ENCODE measurements at places on chromosomes 2 and 18.

DNA sequence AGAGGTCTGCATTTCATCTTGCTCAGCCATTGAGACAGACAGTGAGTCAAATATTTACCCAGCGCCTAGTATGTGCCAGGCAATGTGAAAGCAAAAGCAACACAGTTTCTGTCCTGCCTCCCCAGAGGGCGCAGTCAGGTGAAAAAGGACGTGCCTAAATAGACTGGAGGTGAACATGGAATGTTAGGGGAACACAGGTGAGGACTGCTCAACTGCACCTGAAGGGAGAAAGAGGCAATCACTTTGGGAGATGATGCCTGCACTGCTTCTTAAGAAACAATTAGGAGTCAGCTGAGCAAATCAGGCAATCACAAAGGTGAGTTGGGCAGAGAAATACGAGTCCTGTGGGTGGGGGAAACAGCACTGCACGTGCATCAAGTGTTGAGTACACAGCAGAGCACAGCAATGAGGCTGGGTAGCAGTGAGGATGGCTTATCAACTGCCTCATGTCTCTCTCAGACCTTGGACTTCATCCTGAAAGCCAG is 218.3 kb upstream of the SMAD7 start:
- H3K27me3 ChIP-seq: no peaks in the 10 kb centered on the region
- DNase-seq: no peak
- H3K36me3 ChIP-seq: no peaks in the 10 kb centered on the region
- H3K4me1 ChIP-seq: no peaks in the 10 kb centered on the region

DNA sequence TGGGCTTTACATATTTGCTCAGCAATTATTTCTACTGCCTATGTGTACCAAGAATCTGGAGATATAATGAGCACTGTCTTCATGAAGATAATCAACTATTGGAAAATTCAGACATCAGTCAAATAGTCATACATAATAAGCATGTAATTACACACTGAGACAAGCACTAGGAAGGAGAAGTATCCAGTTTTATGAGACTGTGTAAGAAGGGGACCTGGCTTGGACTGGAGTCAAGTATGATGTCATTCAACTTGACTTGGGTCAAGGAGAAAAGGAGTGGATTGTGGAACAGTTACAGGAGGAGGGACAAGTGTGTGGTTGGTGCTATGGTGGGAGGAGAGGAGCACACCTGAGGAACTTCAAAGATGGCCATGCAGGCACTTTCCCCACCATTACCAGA is 419.8 kb upstream of the TRIB2 start:
- no peaks in the 10 kb centered on the region for H3K4me1 ChIP-seq
- no peaks in the 10 kb centered on the region for H3K27me3 ChIP-seq
- DNase-seq: no peak
- H3K27ac ChIP-seq: no peak overlapping the region
- H3K36me3 ChIP-seq: no peaks in the 10 kb centered on the region

DNA sequence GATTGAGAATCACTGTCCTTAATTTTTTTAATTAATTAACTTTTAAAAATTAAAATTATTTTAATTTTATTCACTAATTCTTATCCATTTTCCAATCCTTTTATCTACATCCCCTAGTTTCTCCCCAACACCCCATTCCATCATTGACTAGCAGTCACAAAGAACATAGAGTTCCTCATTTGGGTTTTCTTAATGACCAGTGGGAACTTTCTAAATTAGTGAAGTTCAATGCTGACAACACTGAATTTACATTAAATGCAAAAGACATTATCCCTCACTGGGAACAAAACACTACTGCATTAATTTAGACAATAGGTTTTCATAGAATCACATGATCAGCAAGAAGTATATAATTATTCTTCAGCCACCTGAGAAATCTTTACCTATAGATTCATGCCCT is 80.6 kb upstream of the GLS start:
- H3K4me1 ChIP-seq: no peaks in the 10 kb centered on the region
- no peaks in the 10 kb centered on the region for H3K27me3 ChIP-seq
- DNase-seq: no peak
- no peaks in the 10 kb centered on the region for H3K36me3 ChIP-seq
- H3K27ac ChIP-seq: no peak overlapping the region

DNA sequence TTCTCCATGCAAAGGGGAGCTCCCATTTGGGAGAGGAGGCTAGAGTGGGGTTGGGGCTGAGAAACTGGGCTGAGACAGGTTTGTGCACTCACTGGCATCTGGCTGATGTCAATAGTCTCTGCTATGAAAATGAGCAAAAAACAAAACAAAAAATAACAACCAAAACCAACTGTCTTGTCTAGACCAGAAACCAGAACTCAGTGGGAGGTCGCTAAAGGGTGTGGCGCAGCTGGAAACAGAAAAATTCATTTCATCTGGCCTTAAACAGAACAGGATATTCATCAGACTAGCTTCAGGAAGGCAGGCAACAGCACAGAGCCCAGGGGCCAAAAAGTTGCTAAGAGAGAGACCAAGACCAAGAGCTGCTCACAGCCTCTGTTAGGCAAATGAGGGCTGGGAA is 126.1 kb downstream of the THNSL2 start:
- H3K27me3 ChIP-seq: no peaks in the 10 kb centered on the region
- H3K4me1 ChIP-seq: no peaks in the 10 kb centered on the region
- DNase-seq: no peak
- no peak overlapping the region for H3K27ac ChIP-seq
- no peak overlapping the region for H3K4me3 ChIP-seq

DNA sequence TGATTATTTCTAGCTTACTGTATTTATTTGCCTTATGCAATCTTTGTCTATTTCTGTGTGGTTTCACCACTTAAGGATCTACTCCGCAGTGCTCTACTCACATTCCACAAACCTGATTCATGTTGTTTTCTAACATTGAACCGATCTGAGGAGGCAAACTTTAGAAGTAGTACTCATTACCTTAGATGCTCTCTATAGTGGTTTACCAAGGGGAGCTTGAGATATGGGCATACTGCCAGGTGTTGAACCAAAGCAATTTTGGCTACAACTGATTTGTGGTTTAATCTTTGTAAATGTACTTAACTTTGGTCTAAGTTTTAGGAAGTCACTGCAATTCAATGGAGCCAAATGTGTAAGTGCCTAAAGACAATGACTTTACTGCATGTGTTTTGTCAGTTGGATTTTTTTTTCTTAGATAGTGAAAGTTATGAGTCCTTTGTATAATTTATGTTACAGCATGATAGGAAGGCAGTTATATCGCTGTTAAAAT is 50.1 kb downstream of the MAP2 start:
- H3K4me1 ChIP-seq: no peaks in the 10 kb centered on the region
- no peak overlapping the region for H3K27ac ChIP-seq
- no peak overlapping the region for H3K4me3 ChIP-seq

DNA sequence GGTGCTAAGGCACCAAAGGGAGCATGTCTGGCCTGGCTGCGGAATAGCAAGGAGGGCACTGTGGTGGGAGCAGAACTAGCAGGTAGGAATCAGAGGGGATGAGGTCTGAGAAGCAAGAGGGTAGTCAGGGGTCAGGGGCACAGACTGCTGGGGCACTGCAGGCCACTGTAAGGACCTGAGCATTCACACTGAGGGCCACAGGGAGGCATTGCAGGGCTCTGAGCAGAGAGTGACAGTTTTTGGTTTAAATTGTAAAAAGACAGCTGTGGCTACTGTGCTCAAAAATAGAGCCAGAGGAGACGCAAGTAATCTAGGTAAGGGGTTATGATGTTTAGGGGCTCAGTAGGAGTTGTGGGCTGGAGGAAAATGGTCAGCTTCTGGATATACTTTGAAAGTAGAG is 41.5 kb downstream of the ARHGAP25 start:
- H3K36me3 ChIP-seq: no peaks in the 10 kb centered on the region
- peaks cover under 1% of the 10 kb centered on the region for H3K4me1 ChIP-seq
- H3K4me3 ChIP-seq: peak overlapping the region; percentile 19
- H3K27me3 ChIP-seq: no peaks in the 10 kb centered on the region

GRCh38 chr2:24403168-24403831 is 43.0 kb upstream of the ITSN2 start:
- H3K36me3 ChIP-seq: no peaks in the 10 kb centered on the region
- H3K27me3 ChIP-seq: no peaks in the 10 kb centered on the region
- no peaks in the 10 kb centered on the region for H3K4me1 ChIP-seq
- H3K27ac ChIP-seq: no peak overlapping the region

- no peak for DNase-seq
- no peaks in the 10 kb centered on the region for H3K36me3 ChIP-seq
- H3K27me3 ChIP-seq: no peaks in the 10 kb centered on the region
- no peak overlapping the region for H3K4me3 ChIP-seq
Observed at GRCh38 chr2:180196419-180196977, 189.4 kb upstream of the CWC22 start.

- H3K27me3 ChIP-seq: no peaks in the 10 kb centered on the region
- H3K4me1 ChIP-seq: no peaks in the 10 kb centered on the region
- no peak overlapping the region for H3K27ac ChIP-seq
- H3K4me3 ChIP-seq: no peak overlapping the region
- no peaks in the 10 kb centered on the region for H3K36me3 ChIP-seq
Observed at GRCh38 chr18:44870631-44871502, 190.2 kb downstream of the SETBP1 start.

DNA sequence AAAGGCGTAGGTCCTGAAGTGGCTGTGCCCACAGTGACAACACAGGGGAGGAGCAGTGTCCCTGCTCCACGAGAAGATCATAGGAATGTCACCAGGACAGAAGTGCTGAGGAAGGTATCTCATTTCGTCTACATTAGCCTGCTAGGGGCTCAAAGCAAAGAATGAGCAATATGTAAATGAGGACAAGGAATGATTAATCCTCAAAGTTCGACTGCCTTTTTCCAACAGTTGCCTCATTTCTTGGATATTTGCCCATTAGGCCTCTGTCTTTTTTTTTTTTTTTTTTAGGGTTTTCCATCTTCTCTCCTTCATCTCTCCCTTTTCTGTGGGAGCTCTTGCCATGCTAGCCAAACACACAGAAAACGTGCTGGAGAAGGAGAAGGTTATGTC is 105.2 kb upstream of the ARHGAP28 start:
- no peaks in the 10 kb centered on the region for H3K27me3 ChIP-seq
- no peaks in the 10 kb centered on the region for H3K4me1 ChIP-seq
- H3K4me3 ChIP-seq: no peak overlapping the region
- no peak for DNase-seq

DNA sequence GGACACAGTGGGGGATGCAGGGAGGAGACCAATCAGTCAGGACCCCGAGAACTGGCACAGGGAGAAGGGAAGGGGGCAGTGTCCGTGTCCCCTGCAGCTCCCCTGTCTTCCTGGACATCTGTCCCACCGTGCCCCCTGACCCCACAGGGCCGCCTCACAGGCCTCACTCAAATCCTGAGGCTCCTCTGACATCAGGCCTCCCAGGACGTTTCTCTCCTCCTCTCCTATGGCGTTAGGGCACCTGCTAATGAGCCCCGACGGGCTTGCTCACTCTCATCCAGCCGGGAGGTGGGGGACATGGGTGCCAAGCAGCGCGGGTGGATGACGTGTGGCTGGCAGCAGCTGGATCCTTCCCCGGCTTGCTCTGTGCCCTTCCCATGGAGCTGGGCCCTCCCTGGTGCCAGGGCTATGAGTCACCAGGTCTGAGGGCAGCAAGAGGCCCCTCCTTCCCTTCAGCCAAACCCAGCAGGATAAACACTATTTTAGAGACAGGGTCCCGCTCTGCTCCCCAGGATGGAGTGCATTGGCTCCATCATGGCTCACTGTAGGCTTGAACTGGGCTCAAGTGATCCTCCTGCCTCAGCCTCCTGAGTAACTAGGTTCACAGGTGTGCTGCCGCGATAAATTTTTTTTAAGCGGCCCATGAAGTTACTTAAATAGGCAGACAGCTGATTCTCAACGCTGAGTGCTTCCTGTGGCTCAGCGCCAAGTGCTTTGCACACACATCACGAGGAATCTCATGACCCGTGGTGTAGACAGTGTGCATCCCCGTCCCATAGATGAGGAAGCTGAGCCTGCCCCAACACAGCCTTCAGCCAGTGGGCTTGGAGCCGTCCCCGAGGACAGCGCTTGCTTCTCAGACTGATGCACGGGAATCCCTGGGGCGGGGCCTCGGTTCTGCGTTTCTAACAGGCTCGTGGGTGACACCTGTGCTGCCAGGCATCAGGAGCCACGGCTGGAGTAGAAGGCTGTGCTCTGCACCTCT is 64.5 kb upstream of the HDAC4 start:
- no peak overlapping the region for H3K27ac ChIP-seq
- no peaks in the 10 kb centered on the region for H3K4me1 ChIP-seq
- no peaks in the 10 kb centered on the region for H3K27me3 ChIP-seq
- no peak overlapping the region for H3K4me3 ChIP-seq
- H3K36me3 ChIP-seq: no peaks in the 10 kb centered on the region
- no peak for DNase-seq

- no peaks in the 10 kb centered on the region for H3K27me3 ChIP-seq
- H3K4me3 ChIP-seq: no peak overlapping the region
- H3K27ac ChIP-seq: no peak overlapping the region
- no peak for DNase-seq
- no peaks in the 10 kb centered on the region for H3K36me3 ChIP-seq
- no peaks in the 10 kb centered on the region for H3K4me1 ChIP-seq
Observed at GRCh38 chr2:224359569-224359968, 42.3 kb downstream of the FAM124B start.

GRCh38 chr2:3266925-3267867 is 110.4 kb downstream of the EIPR1 start:
- H3K27me3 ChIP-seq: no peaks in the 10 kb centered on the region
- no peak overlapping the region for H3K4me3 ChIP-seq
- H3K4me1 ChIP-seq: no peaks in the 10 kb centered on the region
- no peaks in the 10 kb centered on the region for H3K36me3 ChIP-seq

DNA sequence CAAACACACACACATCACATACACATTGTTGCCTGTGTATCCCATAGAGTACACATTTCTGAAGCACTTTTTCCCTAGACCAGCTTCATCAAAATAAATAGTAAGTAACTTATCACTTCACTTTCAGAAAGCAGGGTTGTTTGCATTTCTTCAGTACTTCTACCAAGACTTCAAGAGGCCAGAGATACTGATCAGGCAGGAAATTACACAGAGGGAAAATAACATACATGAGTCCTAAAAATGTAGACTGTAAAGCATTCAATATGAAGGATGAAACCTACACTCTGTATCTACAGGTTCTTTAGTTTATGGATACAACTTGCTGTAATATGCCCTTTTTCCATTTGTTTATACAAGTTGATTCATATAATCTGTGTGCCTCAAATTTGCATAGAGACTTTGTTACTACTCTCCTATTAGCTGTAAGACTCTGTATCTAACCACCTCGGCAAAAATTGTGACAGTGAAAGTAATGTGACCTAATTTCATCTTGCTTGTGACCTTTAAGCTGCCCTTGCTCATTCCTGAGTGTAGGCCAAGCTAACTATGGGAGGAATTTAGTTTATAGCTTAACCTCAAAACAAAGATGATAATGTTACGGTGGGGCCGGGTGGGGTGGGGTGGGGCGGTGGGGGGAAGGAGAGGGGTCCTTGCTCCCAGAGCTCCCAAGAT is 228.9 kb upstream of the SPOPL start:
- DNase-seq: no peak
- peaks cover 22% of the 10 kb centered on the region for H3K4me1 ChIP-seq
- no peak overlapping the region for H3K4me3 ChIP-seq
- H3K27ac ChIP-seq: no peak overlapping the region
- H3K27me3 ChIP-seq: no peaks in the 10 kb centered on the region
- H3K36me3 ChIP-seq: no peaks in the 10 kb centered on the region

- H3K27me3 ChIP-seq: no peaks in the 10 kb centered on the region
- H3K36me3 ChIP-seq: no peaks in the 10 kb centered on the region
- no peaks in the 10 kb centered on the region for H3K4me1 ChIP-seq
- H3K4me3 ChIP-seq: no peak overlapping the region
Observed at GRCh38 chr18:59502274-59503175, 143.5 kb upstream of the LMAN1 start.

- H3K4me3 ChIP-seq: no peak overlapping the region
- H3K27ac ChIP-seq: no peak overlapping the region
- H3K36me3 ChIP-seq: no peaks in the 10 kb centered on the region
- H3K27me3 ChIP-seq: no peaks in the 10 kb centered on the region
- DNase-seq: no peak
Observed at GRCh38 chr2:31255911-31256571, 22.1 kb downstream of the EHD3 start.
